ENCODE measurements at places on chromosomes 11 and 22.

- DNase-seq = no peak
Measured at GRCh38 chr22:48434868-48435250, 1392.8 kb downstream of the BRD1 start.

DNA sequence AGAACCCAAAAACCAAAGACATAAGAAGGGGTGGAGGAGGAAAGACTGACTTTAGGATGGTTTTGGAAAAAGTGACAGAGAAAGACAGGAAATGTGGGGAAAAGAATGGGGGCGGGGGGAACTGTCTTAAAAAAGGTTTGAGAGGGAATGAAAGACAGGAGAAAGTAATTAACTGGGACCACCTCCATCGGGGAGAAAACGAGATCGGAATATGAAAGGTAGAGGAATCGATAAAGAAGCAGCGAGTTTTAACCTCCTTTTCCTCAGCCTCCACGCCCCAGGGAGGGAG, 524 bp downstream of the MTMR2 start:
- DNase-seq = no peak

DNA sequence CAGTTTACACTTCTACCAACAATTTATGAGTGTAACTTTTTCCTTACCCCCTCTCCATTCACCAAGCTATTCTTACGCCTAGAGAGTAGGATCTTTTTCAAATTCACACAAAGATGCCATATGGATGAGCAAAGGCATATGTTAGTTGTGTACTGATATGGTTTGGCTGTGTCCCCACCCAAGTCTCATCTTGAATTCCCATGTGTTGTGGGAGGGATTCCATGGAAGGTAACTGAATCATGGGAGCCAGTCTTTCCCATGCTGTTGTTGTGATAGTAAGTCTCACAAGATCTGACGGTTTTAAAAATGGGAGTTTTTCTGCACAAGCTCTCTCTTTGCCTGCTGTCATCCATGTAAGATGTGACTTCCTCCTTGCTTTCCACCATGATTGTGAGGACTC, 40.3 kb downstream of the TTC28 start:
- DNase-seq = no peak

DNA sequence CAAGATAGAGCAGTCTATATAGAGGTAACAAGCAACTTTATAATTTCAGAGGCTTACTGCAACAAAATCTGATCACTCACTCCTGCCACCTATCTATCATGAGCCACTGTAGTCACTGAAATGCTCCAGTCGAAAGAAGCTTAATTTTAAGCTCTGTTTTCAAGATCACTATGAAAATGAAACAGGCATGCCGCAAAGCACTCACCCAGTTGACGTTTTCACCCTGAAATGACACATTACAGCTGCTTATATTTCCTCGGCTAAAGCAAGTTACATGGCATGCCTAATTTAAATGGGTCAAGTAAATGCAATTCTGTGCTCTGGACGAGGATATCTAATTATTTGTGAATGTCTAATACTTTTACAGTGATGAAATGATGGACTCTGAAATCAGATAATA, 616.3 kb downstream of the FAM181B start:
- DNase-seq = no peak

DNA sequence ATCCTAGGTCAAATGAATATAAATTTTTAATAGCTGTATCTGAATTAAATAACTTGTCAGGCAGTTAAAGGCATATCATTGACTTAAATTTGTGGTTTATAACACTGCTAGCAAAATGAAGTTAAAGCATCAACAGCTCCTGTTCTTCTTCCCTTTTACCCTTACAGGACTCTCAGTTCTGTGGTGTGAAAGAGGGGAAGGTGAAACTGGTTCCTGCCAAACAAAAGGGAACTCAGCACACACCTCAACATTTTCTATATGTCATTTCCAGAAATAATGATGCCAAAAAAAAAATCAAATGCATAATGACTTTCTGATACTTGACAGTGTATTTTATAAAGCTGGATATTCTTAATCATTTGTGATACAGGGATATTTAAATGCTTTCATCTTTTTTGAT, 21.2 kb downstream of the ARL14EP start:
- DNase-seq = no peak

DNA sequence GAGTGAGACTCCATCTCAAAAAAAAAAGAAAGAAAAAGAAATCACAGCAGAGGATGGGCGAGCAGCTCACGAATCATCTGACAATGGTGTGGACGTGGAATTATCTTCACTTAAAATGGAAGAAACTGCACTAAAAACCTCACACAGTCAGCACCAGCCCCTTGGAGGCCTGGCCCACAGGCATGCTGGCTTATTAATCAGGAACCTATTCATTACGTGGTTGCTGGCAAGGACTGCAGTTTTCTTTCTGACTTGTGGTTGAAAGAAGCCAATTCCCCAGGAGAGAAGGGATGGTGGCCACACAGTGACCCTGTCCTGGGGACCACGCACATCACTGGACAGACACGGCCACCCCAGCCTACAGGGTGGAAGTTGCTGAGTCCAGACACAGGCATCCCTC, 401.1 kb downstream of the CTTN start:
- DNase-seq = no peak

DNA sequence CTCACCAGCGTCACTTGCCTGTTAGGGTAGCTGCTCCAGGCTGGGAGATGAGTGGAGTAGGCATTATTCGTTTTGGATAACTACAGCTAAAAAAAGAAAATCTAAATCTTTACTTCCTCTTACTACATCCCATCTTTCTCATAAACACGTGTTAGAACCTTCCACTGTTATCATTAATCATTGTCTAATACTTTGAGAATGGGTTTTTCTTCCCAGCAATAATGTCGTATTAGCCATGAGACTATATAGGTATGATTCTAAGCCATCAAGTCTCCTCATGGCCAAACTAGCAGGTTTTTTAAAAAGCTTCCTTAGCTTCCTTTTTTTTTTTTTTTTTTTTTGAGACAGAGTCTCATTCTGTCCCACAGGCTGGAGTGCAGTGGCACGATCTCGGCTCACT, 3.9 kb upstream of the TEF start:
- no peak for DNase-seq

GRCh38 chr11:14105446-14105845, 142.9 kb downstream of the SPON1 start:
- no peak for DNase-seq

DNA sequence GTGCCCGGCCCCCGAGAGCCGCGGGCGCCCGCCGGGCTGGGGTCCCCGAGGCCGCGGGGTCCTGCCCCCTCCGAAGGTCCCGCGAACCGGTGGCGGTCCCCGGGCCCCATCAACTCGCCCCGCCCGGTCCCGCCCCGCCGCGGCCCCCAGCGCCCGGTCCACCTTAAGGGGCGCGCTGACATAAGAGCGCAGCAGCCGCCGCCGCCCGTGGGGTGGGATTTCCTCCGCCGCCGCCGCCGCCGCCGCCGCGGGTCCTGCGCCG, at the start of gene ZDHHC8:
ZDHHC8 (plus strand) TSS at position 208 of the 262 bp plus-strand sequence. CDS start 144 bp downstream, outside the sequence.
- no peak for DNase-seq

GRCh38 chr11:106959800-106960199, 58.5 kb downstream of the GUCY1A2 start:
- no peak for DNase-seq

DNA sequence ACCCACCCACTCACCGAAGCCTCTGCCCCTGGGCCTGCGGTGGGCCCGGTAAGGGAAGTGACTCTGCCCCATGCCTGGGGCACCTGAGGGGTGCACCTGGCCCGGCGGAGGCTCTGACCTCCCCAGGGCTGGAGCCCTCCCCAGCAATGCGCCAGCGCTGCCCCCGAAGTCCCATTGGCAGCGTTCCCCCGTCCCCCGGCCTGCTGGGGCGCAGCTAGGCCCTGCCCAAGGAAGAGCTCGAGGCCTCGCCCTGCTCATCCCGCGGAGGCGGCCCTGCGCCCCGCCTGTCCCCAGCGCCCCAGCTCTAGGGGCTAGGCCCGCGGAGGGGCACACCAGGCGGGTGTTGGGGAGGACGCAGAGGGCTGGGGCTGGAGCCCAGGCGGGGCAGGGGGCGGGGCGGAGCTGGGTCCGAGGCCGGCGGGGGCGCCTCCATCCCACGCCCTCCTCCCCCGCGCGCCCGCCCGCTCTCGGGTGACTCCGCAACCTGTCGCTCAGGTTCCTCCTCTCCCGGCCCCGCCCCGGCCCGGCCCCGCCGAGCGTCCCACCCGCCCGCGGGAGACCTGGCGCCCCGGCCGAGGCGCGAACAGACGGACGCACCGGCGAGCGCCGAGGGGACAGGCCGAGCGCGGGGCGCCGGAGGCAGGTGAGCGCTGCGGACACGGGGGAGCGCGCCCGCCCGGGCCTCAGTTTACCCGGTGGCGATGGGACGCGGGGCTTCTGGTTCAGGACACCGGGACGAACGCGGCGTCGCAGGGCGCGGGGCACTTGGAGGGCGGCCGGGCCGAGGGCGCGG, at the start of gene EPS8L2:
EPS8L2 (plus strand) TSS at position 586 of the 793 bp plus-strand sequence. CDS start 3,177 bp downstream, outside the sequence.
- no peak for DNase-seq

- no peak for DNase-seq
Measured at GRCh38 chr11:8016440-8016839, 29.3 kb downstream of the EIF3F start.

- no peak for DNase-seq
Measured at GRCh38 chr11:6240781-6241180, 1.9 kb downstream of the CNGA4 start.

- no peak for DNase-seq
Measured at GRCh38 chr11:76830639-76831327, 29.9 kb upstream of the ACER3 start.

DNA sequence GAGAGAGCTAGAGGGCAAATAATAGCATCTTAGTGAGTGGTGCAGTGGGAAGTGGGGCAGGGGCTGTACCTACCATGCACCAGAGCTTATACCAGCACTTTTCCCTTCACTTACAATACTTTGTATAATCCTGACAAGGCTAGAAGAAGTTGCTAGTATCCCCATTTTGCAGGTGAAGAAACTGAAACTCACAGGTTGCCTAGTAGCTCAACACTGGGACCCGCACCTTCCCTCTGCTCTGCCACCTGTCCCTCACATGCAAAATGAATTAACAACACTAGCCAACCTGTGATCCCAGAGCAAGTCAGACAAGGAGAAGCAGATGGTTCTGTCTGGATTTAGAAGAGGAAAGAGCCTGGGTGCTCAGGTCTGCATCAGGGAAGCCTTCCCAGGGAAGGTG, 510.4 kb downstream of the BUD13 start:
- no peak for DNase-seq

- no peak for DNase-seq
Measured at GRCh38 chr11:33307984-33308383, 50.8 kb downstream of the HIPK3 start.

- no peak for DNase-seq
Measured at GRCh38 chr11:3747704-3748103, 49.6 kb downstream of the NUP98 start.

DNA sequence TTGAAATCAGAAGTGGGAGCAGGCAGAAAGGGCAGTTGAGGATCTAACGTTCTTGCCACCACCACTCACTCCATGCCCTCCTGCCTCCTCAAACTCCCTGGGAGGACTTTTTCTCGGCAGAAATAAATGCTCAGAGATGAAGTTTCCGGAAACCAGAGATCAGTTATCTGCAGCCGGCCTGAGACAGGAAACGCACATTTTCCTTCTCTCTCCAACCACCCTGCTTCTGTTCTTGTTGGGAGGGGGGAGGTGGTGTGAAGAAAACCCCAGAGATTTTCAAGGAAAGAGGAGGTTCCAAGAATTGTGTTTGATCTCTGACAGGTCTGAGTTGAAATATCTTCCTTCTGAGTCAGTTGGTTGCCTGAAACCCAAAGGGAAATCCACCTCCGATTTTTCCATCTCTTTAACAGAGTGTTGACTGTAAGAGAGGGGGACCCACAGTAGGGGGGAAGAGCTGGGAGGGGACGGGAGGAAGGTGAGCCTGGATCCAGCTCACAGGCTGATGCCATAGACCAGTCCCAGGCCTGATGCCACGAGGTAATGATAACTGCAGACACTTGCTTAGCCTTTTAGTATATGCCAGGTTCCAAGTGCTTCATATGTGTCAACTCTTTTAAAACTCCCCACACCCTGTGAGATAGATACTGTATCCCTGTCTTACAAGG, 100.8 kb downstream of the TRAF6 start:
- no peak for DNase-seq

DNA sequence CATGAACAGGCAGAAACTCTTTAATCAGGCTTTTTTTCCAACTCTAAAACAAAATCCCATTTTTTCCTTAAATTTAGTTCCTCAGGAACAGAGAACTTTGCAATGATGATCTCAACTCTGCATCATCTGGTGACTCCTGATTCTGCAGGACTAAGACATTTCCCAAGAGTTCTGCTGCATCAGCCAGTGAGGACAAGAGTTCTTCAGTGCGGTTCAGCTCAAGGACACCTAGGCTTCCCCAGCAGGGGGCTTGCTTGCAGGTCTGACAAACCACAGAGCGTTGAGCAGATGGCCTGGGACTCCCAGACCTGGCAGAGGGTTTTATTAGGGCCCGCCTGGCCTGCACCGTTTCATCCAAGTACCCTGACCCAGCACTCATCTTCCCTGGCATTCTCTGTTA, 6.4 kb downstream of the CDCA5 start:
- no peak for DNase-seq

Data from SHP77 (cell line).